ENCODE measurements at places on chromosomes 6 and 20.
A peak's percentile ranks its signal among the peaks of the same experiment; 100 is the strongest.

GRCh38 chr6:53290537-53291510 is 57.9 kb downstream of the ELOVL5 start:
- peak; percentile 67 for DNase-seq

- DNase-seq, result peak; percentile 69
Measured at GRCh38 chr6:125821825-125822281, 31.1 kb downstream of the NCOA7 start.

GRCh38 chr6:22271081-22271480 is 25.8 kb downstream of the PRL start:
- peak; percentile 10 for DNase-seq

GRCh38 chr20:50344232-50345071 is 153.8 kb downstream of the CEBPB start:
- DNase-seq, result peak; percentile 42

GRCh38 chr6:144036835-144037195 is 28.8 kb upstream of the PLAGL1 start:
- DNase-seq, result no peak

GRCh38 chr6:52019092-52019491 is 68.3 kb downstream of the PKHD1 start:
- DNase-seq, result peak; percentile 31

- no peak for DNase-seq
Measured at GRCh38 chr6:110055387-110055735, 77.2 kb downstream of the GPR6 start.

GRCh38 chr6:163679753-163680152 is 265.2 kb downstream of the QKI start:
- peak; percentile 75 for DNase-seq

DNA sequence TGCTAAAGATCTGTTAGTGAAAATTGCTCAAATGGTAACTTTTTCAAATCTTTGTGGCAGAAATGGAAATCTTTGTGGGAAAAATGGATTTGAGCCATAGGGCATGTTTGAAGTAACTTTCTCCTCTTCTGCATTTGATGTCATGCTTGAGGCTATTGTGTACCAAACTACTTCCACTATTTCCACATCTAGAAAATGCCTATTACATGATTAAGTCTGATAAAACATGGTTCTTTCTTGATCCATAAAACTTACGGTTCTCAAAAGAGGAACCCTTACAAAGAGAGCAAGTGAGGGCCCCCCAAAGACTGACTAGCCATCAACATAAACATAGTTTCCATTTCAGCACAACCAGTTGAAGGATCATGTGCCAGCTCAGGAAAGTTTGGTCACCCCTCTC is 150.6 kb downstream of the NFATC2 start:
- no peak for DNase-seq

- DNase-seq, result no peak
Measured at GRCh38 chr20:44067650-44068081, 119.3 kb downstream of the JPH2 start.

GRCh38 chr20:23234311-23235078 is 116.1 kb upstream of the NXT1 start:
- DNase-seq, result no peak

GRCh38 chr6:135305684-135306083 is 124.6 kb downstream of the MYB start:
- DNase-seq, result no peak

DNA sequence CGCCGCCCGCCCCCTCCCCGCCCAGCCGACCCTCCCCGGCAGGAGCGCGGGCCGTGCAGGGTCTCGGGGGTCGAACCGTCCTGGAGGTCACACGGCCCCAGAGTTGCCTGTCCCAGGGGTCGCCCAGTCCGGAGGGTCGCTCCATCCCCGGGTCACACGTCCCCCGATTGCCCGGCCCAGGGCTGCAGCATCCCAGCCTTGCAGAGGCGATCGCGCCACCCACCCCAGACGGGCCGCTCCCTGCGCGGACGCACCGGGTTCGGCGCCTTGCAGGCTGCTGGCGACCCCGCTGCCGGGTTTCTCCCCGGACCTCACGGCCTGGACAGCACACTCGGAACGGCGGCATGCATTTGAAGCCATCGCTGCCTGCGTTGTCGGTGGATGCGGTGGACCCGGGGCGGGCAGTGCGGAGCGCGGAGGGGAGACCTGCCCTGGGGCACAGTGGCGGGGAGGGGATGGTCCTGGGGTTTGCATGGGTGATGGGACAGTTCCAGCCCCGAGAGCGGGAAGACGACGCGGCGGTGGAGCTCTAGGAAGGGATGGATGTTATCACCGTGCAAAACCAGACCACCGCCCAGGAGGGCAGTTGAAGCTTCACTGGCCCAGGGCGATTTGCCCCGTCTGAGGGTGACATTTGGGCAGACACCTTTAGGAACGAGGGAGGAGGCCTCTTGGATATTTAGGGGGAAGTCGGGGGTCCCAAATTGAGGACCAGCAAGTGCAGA is 22.7 kb upstream of the FRMD1 start:
- DNase-seq, result no peak

DNA sequence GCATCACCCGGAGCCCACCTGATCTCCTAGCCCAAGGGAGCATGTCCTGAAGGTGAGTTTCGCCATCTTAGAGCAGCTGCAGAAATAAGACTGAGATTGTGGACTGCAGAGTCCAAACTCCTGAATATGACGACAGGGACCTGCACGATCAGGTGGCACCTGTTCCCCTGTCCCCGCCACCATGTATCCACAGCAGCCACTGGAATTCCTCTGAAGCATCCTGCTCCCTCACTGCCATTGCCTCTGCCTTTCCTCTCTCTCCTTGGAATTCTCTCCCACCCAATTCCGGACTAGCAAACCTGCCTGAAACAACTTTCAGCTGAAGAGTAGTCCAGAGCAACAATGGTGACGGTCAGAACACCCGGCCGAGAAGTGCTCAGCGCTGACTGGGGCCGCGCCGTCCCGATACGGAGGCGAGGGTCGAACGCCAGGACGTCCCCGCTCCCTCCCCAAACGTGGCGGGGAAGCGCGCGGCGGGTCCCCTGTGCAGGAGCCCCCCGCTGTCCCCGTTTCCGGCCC is 694 bp upstream of the FAM120B start:
- no peak for DNase-seq

- no peak for DNase-seq
Measured at GRCh38 chr20:8844179-8844578, 224.7 kb upstream of the PLCB4 start.

DNA sequence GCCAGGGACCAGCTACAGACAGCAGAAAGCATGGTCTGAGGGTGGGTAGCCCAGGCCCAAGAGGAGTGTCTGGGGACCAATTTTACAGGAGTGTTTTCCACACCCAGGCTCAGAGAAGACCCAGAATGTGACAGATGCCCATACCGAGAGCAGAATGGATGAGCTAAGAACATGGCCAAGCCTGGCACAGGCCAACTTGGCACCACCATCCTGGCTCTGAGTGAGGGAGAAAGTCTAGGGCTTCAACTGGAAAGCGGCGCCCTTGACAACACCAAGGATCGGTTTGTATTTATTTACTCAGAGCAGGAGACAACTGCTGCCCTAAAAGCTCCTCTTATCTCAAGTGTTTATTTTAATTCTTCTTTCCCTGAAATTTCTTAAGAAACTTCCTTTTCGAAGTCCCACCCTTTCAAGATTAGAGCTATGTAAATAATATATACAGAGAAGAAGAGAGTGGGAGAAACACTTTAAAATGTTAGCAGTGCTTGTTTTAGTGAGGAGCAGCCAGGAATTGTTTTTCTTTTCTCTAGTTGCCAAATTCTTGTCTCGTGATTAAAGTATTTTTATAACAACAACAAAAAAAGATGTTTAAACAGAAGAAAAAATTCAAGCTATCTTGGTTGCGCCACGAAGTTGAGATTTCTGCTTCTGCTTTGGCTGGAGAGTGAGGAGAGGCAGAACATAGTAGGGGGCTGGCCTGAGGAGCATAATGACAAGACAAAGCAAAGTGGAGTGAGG is 16.2 kb downstream of the TNXB start:
- DNase-seq, result no peak

All from hematopoietic multipotent progenitor cell treated with erythropoietin and hydrocortisone succinate and interleukin-3 and kit ligand, for 4 days (in vitro differentiated cells).